ENCODE measurements at places on chromosomes 5 and 9.

- no peak for DNase-seq
These were observed 84.8 kb downstream of the TLE1 start for GRCh38 chr9:81604306-81605169.

DNA sequence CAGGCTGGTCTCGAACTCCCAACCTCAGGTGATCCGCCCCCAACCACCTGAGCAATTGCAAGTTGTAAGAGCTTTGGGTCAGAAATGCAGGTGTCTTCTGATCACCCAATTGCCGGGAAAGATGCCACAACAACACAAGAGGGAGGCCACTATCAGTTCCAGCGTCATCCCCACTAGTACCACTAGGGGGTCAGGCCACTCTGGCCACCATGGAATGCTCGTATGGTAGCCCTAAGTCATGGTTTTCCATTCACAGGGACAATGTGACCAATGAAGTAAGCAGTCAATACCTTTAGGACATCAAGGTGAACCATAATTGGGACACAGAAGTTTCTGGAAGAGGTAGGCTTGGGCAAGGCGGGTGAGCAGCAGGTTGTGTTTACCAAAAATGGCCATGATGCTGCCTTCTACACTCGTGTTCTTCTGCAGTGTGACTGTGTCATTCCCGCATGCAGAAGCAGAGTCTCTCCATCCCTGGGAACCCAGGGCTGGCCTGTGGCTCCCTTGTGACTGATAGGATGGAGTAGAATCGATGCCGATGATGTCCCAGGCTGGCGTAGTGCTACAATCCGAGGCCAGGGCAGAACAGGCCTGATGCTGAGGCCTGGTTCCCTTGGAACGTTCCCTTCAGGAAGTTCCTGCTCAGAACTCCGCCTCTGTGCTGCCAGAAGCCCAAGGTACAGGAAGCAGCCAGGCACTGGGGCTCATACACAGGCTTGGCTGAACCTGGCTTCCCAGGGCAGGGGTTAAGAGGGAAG, 42.2 kb upstream of the ANKRD33B start:
- no peak for DNase-seq

DNA sequence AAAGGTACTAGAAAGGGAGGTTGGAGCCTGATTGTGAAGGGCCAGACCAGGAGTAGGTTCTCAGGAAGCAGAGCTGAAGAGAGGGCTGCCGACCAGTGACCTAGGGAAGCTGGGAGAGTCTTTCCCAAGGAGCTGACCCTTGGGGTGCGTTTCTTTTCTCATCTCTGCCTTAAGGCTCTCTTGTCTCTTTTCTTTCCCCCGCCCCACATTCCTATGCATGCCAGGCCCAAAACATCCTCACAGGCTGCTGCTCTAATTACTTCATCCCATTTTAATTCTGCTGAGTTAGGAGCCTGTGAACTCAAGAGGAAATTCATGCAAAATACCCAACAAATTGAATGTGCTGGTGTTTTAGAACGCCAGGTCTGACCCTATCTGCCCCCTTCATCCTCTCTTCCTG, 46.9 kb upstream of the HSPA9 start:
- DNase-seq, result no peak

DNA sequence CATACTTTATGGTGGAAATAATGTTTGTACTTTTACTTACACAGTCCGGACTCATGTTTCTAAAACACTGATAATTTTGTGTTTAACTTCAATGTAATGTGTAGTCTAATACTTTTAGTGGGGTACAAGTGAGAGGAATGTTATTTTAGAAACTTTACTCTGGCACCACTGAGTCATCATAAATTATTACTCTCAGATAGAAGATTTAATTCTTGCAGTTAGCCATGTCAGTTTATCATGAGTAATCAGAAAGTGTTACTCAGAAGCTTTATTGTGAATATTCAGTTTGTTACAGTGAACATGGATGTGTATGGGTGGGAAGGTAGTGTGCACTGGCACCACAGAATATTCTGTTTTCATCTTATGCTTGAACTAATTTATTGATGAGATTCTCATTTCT, 20.0 kb downstream of the OGN start:
- DNase-seq, result no peak

DNA sequence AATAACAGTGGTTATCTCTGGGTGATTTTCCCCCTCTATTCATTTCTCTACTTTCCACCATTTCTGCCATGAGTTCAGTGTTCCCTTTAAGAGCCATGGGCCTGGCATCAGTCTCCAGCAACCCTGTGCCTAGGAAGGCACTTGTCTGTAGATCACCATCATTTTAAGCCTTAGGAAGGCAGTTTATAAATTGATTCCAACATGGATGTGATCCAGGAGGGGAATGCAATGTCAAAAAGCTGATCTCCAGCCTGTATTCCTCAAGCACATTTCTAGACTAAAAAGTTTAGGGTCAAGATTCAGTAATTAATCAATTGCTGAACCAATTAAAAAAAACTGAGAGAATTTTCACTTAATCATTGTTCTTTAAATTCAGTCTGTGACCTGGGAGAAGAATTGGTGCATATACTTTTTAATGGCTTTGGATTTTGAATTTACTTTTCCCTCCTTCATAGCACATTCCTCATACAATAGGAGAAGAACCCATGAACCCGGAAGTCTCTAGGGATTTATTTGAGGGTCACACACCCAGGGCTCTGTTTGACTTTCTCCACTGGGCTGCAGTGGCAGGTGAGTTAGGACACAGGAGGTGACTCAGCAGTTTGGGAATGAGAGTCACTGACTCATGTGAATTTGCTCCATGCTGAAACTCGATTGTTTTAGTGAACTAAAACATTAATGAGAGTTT, 6.1 kb upstream of the ERMP1 start:
- no peak for DNase-seq

DNA sequence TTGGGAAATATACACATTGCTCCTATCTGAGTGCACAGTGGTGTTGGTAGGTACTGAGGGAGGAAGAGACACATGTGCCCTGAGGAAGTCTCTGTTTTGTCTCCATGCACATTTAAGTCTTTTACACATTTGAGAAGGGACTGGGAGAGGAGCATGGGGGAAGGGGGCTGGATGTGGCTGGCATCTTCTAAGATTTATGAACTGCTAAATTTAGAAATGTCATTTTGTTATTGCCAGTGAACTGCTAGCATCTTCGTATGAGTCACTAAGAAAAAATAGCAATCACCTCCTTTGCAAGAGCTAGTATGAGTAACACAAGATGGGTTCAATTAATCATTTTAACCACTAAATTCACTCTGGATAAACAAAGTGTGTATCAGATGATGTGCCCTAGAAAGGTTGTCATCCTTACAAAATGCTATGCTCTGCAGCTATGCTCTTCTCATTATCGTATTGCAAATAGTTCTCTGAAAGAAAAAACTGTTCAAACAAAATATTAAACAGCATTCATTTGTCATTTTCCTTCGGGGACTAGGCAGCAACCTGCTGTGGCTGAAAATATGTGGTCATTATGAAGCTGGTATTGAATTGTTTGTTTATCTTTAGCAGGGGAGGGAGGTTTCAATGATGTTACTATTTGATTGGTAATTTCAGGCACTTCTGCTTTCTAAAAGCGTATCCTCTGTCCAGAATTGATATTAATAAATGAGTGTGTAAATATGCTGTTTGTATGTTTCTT, 236.5 kb downstream of the DMRTA1 start:
- no peak for DNase-seq
